ENCODE measurements at places on chromosomes 4 and X. TPM values are rescaled to one million over a fixed set of nuclear protein-coding genes. Genes with fewer than 3 reads are reported as not detected.
A peak's percentile ranks its signal among the peaks of the same experiment; 100 is the strongest.

DNA sequence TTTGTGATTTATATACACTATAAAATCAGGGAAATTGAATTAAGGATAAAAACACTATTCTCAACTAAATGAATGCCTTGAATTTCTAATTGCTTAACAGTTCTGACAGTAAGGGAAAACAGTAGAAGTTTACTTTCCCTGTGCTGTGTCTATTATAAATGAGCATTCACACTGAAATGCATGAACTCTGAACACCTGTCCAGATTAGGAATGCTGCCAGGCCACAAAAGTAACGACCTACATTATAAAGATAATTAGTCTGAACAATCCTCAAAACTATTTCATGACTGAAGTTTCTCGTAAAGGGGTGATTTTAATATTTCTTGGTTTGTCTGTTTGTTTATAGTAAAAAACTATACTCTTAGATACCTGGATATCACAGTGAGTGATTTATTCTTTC, 2.0 kb downstream of the NDST3 start:
- no peak for DNase-seq

CYLC1 gene
- polyA plus RNA-seq: not detected

EFHC2 gene
- polyA plus RNA-seq: 0.53 TPM

DNA sequence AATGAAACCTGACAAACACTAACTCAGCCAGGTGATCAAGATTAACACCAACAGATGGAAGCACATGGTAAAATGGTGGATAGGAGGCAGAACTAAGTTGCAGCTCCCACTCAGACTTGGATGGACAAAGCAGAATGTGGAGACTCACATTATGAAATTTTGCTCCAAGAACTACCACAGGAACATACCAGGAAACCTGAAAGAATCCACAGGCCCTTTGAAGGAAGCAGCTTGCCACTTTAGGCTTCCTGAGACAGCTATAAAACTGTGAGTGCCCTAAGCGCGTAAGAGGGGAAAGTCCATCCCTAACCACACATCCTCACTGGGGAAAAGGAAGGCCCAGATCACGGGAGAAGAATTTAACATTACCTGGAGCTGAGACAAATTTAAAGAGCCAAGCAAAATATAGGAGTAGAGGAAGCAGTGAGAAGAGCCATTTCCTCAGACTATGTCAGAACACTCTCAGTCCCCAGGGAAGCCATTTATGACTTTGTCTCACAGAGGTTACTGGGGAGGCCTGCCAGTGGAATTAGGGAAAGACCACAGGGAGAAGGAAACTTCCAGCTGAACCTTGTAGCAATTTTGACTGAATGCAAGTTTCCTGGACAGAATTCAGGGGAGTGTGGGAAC, 224.5 kb downstream of the TEX13C start:
- no peak for DNase-seq

GRCh38 chrX:70455366-70456202, 10.9 kb downstream of the DLG3 start:
- peak; percentile 28 for DNase-seq

P2RY4 gene
- 0.11 TPM for polyA plus RNA-seq

DNA sequence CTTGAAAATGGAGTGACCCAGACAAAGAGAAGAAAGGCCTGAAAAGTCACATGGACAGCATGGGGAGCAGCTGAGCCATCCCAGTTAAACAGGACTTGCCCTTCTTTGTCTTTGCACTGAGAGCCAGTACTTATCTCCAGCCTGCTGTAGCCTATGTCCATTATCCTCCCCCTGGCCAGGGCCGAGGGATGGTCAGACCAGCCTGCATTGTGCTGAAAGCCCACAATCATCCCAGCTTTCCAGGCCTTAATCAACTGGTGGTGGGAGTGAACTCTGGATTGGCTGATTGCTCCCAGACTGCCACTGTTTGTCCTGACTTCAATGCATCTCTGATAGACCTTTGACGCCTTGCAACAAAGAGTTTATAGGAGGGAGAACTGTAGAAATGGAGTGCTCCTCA, 453.1 kb downstream of the EPHA5 start:
- DNase-seq: no peak

- DNase-seq: no peak
Measured at GRCh38 chrX:98646351-98646750, 1762.6 kb downstream of the RPA4 start.

DNA sequence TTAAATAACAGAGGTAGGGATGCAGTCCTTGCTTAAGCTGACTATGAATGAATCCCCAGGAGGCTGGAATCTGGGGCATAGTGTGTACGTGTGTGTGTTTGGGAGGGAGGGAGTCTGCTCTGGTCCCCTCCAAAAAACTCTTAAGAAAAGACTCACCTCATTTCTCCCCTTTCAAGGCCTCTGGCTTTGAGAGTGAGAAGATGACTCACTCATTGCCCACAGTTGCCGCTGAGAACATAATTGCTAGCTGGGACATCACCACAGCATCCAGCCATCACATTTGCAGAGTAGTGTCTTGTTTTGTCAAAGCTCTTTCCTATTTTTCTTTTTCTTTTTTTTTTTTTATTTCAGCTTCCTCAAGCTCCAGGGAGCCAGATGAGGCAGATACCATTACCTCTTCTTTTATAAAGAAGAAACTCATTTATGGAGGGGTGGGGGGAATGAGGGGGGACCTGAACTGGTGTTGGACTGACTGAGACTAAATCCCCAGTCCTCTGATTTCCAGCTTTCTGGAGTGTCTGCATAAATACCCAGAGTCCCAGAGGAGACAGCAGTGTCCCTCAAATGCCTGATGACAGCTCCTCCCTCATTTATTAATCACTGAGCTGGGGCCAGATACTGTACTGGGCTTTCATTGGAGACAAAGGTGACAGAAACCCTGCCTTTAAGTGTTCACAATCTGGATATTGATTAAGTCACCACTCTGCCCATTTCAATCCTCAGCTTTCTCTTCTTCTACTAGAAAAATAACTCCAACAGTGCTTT, 61.9 kb upstream of the LAS1L start:
- no peak for DNase-seq

GRCh38 chr4:771464-771863, 54.5 kb downstream of the CPLX1 start:
- peak; percentile 27 for DNase-seq

- DNase-seq: no peak
Measured at GRCh38 chr4:121885115-121885514, 14.8 kb upstream of the BBS7 start.

DNA sequence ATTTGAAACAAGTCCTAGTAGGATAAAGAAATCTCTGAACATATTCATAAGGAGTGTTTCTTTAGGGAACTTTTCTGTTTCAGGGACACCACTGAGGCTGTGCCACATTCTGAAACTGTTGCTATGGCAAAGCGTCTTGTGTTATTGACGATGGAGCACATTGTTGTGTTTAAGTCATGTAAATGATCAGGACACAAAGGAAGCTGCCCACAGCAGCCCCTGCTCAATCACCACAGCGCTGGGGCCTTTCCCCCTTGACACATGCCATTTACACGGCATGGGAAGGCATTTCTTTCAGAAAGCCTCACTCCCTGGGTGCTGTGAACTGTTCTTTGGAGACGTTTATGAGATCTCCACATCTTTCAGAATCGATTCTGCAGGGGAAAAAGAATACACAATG, 39.8 kb upstream of the MID1 start:
- no peak for DNase-seq

C4orf46 gene
- 2.5 TPM for polyA plus RNA-seq

GRCh38 chr4:182384631-182385091, 141.5 kb downstream of the TENM3 start:
- DNase-seq: no peak

- DNase-seq: no peak
Measured at GRCh38 chr4:87188932-87189331, 31.5 kb downstream of the KLHL8 start.

XAGE1A gene
- not detected for polyA plus RNA-seq

- no peak for DNase-seq
Measured at GRCh38 chr4:1458581-1458980, 52.3 kb upstream of the NKX1-1 start.

NPY1R gene
- polyA plus RNA-seq: 34.0 TPM

POU3F4 gene
- not detected for polyA plus RNA-seq

UGT8 gene
- 1.5 TPM for polyA plus RNA-seq

Measured in pancreas (tissue), 10 donors.